Left ventricle myocardium superior (tissue), 1 donor: ENCODE measurements at places on chromosomes 5 and 9.

- DNase-seq = no peak
These were observed 124.4 kb downstream of the SSBP2 start for GRCh38 chr5:81626524-81626923.

DNA sequence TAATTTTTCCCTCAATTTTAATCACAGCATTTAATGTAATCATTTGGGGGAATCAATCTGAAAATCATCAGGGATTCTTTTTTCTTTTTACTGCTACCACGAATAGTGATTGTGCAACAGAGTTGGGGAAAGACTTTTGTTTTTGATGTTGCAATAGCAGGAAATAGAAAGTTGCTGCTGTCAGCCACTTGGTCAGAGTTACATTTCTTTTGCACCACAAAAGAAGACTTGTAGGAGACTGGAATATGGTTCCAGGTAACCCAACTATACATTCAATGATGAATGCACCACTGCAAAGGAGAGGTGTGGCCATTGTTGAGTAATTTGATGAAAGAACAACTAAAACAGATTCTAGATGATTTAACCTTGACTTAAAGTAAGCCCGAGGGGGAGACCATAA, 46.3 kb upstream of the PALM2AKAP2 start:
- DNase-seq = no peak

GRCh38 chr9:126986506-126986951, 71.9 kb downstream of the RALGPS1 start:
- DNase-seq = no peak

DNA sequence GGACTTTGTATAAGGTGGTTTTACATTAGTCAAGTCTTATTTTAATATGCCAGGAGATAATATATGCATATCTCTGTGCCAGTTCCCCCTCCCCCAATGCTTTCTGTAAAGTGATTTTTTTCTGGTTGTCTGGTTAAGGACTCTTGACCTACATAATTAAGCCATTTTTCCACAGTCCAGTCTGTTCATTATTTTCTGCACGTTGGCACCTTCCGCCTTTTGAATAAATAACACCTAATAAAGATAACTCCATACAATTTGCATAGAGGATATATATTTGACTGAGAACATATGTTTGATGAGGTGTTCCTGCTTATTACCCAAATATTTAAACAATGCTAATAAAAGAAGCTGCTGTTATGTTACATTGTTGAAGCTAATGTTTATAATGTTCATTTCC, 320.9 kb downstream of the DMAC1 start:
- no peak for DNase-seq

DNA sequence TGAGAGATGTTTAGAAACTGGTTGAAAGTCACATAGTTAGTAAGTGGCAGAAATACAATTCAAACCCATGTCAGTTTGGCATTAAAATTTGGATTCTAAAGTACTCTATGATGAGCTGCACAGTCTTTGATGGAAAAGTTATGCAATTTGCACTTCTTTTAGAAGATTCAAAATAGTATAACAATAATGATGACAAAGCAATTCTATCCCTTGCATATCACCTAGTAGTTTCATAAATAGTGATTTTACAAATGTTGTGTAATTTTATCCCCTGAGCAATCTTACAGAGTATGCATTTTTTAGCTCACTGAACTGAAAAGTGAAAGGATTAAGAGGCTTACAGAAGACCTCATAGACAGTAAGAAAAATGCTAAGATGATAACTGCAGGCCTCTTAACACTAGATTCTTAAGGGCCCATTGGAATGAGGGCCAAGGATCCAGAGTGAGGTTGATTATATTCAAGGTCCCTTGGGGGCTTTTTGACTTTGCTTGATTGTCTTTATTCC, 3.7 kb downstream of the C5orf46 start:
- no peak for DNase-seq

GRCh38 chr5:30100148-30100713, 1093.3 kb upstream of the CDH6 start:
- no peak for DNase-seq

DNA sequence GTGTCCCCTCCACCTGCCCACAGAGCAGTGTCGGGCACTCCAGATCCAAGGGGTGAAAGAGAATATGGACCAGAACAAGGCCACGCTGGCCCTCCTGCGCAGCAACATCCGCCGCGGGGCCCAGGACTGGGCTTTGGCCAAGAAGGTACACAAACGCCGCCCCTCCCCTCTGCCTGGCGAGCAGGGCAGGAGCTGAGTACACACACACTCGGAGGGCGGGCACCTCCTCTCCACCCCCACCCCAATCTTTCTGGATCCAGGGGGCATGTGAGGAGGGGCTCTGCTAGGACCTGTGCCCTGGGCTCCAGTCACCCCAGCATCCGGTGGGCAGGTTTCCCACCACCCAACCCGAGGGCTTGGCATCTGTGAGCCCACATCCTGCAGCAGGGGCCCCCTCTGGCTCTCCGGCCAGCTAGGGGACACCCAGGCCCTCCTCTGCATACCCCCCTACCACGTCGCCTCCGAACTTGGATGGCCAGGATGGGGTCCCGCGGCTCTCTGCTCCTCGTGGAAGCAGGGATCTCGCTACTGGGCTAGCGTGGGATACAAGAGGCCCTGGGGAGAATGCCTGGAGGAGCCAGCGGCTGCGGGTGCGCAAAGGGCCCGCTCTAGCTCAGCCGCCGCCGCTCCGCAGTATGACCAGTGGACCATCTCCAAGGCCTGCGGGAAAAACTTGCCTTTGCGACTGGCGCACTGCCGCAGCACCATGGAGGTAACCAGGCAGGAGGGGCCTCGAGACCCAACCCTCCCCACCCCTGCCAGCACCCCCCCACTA, 3.1 kb downstream of the CCDC183 start:
- no peak for DNase-seq

DNA sequence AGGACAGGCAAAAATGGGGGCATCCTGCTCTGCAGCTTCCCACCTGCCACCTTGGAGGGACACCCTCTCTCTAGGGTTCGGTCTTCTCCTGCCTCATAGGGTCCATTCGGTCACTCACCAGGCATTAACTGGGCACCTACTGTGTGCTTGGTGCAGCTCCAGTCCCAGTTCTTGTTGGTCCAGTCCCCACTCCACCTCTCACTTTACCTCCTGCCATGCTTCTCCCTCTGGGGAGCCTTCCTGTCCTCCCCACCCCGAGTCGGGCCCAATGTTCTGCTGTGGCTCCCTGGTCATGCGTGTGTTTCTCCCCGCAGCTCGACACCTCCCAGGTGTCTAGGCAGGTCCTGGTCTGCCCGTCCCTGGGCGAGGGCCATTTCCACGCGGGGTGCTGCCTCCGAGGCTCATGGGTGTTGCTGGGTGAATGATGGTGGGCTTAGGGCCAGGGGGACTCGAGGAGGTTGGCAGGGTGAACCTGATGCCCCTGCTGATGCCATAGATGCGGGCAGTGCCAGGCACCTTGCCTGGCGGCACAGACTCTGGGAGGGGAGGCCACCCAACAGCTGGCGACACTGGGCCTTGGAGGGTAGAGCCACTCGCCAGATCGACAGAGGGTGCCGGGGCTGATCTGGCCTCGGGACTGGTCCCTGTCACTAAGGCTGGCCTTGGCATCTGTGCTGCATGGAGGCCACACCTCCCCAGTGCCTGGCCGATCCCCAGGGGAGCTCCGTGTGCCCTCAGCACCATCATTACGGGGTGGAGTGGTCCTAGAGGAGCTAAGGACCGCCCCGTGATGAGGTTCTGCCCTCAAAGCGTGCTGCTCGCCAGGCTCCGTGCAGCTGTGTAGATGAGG, 66.0 kb upstream of the RNU6ATAC start:
- peak; percentile 28 for DNase-seq

- DNase-seq = no peak
These were observed 59.0 kb downstream of the STARD4 start for GRCh38 chr5:111453295-111453694.

DNA sequence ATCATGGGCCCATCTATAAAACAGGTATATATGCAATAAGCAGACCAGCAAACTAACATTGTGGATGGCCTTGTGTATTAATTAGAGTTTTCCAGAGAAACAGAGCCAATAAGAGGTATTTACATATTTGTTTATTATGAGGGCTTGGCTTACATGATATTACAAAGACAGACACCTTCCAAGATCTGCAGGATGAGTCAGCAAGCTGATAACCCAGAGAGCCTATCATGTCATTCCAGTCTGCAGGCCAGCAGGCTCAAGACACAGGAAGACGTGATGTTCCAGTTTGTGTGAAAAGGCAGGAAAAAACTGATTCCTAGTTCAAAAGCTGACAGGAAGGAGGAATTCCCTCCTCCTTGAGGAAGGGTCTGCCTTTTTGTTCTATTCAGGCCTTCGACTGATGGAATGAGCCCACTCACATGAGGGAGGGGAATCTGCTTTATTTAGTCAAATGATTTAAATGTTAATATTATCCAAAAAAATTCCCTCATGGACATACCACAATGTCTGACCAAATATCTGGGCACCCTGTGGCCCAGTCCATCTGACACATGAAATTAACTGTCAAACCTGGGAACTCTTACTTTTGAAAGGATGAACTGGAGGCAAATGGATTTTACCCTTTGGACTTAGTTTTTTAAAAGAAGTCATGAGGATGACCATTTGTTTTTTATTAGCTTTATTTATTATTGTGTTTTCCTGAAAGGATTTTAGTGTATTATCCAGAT, 161.2 kb upstream of the CHD1 start:
- no peak for DNase-seq

GRCh38 chr5:37501152-37501551, 122.0 kb downstream of the WDR70 start:
- no peak for DNase-seq

DNA sequence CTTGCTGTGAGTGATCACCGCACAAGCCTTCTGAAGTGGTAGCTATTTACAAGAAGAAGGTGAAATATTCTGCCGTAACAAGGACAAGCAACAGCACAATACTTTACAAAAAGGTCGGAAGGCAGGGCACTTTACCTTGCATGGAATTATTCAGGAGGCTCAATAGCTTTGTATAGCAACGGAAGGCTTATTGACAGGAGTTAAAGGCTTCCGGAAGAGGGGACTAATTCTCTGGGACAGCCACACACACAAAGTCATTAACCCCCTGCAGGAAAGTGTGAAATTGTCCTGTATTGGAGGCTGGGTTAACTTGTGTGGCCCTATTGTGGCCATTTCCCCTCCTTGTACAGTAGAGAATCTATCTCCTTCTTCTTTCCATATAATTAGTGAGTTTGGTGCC, 199.3 kb upstream of the SEMA6A start:
- DNase-seq = no peak

DNA sequence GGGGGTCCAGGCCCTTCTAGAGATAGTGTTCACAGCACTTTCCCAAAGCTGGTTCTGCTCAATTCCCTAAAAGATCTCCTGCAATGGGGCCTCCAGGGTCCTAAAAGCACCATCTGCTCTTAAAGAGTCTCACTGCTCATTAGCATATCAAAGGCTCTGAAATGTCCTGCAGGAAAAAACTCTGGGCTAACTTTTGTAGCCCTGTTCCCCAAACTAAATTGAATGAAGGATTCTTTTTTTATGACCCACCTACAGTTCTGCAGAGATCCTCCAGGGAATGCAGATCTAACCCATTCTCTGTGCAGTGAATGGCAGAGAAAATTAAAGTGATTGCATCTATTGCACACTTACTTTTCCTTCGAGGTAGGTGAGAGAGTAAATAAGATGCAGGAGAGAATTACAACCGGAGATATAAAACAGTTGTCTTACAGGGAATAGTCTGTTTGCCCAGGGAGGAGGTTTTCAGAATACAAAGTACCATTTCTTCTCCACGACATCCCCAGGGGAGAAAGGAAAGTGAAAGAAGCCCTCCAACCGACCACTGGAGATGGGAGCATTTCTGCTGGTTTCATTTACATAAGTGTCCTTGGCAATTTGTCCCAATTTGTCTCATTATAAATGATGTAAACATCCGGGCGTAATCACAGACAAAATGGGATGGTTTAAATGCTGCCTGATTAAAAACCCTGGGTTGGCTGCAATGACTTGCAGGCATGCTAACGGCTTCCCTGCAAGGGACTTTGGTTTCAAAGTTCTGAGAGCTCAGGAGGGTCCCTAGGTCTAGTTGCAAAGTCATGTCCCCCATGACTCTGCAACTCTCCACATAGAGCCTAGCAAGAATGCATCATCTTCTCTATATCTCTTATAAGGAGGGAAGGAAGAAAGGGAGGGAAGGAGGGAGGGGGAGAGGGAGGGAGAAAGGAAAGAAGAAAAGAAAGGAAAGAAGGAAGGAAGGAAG, 114.0 kb downstream of the KCNIP1 start:
- no peak for DNase-seq

DNA sequence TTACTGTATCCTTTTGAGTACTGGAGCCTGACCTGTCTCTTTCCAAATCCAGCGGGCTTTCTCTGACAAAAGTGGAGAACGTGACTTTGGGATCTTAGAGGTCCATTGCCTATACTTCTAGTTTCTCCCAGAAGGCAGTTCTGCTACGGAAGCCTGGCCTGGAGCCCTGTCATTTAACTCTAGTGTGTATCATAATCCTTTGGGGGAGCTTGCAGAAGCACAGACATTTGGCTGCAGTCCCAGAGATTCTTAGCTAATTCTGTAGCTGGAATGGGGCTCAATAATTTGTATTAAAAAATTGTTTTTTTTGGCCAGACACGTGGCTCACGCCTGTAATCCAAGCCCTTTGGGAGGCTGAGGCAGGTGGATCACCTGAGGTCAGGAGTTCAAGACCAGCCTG, 3.0 kb downstream of the HARS2 start:
- no peak for DNase-seq

DNA sequence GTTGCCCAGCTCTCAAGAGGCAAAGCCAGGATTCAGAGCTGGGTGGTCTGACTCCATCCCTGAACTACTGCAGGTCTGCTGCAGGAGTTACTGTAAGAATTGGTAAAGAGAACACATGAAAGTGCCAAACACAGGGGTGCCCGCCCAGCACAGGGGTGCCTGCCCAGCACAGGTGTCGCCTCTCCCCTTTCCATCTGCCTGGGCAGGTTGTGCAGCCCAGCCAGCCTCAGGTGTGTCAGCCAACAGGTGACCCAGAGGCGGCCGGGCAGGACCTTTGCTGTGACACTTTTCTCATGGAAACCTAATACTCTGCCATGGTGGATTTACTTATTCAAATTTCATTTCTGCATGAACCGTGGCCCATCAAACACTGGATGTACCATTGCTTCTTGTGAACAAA, 289.7 kb upstream of the IRX4 start:
- no peak for DNase-seq

GRCh38 chr9:126957687-126958053, 43.1 kb downstream of the RALGPS1 start:
- DNase-seq = no peak

GRCh38 chr9:130839132-130840111, 4.4 kb downstream of the ABL1 start:
- DNase-seq = no peak
